ENCODE measurements at places on chromosomes 3 and 15.

GRCh38 chr15:55873024-55873720 lies 120.2 kb downstream of the NEDD4 start:
- no peak for DNase-seq

DNA sequence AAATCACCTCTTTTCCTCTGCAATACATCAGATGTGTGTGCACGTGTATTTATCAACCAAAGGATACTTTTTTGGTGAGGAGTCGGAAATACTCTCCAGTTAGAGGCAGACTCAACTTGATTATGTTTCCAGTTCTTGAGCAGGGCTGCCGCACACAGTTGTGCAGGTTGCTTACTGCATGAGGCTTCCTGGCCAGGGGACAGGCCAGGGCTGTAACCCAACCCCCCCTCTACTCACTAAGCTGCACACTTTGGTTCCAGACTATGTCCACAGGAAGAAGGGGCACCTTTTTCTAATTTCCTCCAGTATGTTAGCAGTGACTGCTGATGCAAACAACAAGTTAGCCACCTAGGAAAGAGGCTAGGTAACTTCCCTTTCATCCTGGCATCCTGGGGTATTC lies 476.9 kb upstream of the TBL1XR1 start:
- DNase-seq: no peak

DNA sequence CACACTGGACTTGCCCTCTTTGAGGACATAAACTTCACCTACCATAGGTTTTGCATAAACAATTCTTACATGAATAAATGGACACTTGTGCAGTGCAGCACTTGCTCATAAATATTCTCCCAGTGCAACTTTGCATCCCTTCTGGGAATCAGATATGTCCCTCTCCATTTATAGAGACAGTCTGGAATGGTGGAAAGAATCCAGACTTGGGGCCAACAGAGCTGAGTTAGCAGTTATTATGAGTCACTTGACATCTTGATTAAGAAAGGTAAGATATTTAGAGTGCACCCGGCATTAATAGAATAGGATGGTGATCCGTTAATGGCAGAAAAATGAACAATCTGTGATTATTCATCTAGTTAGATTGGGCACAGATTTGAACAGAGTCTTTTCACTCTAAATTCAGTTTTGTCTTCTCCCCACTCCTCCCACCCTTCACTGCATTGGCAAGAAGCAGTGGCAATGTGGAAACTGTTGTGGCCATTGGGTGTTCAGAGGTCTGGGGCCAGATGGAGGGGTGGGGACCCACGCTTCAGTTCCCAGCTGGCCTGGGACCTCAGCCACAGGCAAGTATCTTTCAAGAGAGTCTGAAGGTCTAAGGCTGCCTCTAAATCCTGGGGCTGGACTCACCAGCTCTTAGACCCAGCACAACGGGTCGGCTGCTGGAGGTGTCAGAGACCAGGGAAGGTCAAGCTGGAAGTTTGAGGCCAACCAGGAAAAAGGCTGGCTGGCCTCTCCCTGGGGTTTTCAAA lies 58.9 kb upstream of the KY start:
- DNase-seq: no peak

DNA sequence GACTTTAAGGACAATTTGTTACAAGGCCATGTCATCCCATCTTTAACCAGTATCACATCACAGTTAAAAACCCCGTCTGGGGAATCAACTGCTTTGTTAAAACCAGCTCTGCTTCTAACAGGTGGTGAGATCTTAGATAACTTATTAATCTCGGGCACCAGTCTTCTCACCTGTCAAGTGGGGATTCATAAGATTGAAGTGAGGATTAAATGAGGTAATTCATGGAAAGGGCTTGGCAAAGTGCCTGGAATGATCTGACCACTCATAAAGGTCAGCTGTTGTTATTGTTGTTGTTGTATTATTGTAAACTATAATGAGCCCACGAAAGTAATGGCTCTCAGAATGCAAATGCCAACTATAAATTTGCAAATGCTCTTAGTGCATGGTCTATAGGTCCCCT lies 30.1 kb upstream of the SLC24A5 start:
- DNase-seq: no peak

DNA sequence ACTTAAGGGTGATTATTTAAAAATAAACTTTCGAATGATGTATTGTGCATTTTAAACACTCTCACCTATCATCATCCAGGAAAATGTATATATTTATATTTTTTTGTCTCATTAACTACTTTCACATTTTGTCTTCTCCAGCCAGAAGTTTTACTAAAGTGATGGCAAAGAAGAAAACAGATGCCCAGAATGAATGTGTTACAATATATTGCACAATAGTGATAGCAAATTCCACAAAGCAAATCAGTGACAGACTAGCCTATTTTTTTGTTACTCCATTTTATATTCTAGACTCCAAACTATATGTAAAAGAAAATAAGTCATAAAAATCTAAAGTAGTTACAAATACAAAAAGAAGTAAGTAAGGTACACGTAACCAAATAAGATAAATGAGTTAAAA lies 414.7 kb downstream of the EPHA3 start:
- DNase-seq: no peak

DNA sequence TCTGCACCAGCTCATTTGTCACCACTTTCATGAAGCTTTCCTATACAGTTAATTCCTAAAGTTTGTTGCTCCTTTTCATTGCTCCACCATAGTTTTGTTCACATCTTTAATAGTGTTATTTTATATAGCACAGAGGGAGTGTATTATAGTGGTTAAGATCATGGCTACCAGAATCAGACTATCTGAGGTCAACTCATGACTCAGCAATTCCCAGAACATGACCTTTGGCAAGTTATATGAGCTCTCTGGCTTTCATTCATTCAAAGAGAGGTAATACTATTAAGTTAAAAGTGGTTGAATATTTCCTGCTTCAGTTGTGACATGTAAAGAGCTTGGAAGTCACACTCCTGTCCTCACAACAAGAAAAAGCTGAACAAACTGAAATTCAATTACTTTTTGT lies 1073.5 kb downstream of the NAALADL2 start:
- no peak for DNase-seq

DNA sequence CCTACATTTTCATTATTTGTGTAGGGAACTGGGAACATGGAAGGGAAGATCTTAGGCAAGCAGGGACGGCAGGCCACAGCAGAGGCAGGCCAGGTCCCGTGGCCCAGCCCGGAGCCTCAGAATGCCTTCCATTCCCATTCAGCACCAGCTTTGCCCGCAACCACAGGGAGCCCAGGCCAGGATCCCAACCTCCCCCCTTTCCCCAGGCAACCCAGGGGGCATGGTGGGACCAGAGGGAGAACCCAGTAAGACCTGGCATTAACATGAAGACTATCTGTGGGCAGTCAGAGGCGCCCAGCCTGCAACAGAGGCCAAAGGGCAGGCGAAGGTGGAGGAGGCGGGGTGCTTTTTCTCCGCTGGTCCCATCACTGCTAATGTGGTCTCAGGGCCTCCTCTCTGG lies 135.6 kb downstream of the TPRA1 start:
- no peak for DNase-seq

- DNase-seq: no peak
Observed at GRCh38 chr3:54177816-54178215, 55.5 kb downstream of the CACNA2D3 start.

DNA sequence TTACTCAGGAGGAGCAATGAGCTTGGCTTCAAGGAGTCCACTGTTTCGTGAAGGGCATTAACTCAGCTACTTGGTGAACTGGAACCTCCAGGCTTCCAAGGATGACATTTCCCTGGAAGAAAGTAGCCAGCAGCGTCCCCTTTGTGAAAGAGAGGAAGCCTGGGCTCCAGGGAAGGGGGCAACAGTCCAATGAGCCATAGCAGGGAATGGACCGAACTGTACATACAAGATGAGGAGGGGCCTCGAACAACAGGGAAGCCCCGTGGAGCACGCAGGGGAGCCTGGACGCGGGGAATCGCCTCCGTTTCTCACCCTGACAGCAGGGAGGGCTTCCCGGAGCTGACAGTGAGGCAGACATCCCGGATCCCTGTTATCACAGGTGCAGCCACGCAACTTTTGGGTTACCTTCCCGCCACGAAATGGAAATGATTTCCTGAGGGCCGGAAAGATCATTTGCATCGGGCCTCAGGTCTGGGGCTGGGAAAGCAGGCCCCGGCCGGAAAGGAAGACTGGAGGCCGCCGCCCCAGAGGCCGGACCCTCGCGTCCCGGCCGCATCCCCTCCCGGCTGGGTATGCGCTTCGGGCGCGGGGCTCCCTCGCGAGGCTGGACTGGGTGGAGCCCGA lies 475 bp upstream of the SPINT1 start:
- no peak for DNase-seq

DNA sequence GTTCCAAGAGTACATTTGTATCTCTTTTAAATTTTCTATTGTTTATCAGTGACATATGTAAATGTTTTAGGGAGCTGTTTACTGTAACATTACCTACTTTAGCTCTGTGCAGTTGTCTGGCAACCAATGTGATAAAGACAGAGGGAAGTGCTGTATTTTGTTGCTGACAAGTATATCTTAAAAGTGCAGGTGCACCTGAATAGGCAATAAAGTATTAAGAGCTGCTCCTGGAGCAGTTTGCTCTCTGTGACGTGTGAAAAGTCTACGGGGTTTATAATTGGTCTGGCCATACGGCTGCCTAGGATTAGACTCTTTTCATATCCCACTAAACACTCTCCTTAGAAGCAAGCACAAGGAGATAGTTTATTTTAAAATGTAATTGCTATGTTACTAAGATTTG lies 178.3 kb downstream of the IGF1R start:
- no peak for DNase-seq

Measured in activated CD4-positive, alpha-beta T cell treated with anti-CD3 and anti-CD28 coated beads, Interleukin-2, Interleukin-6, amounts not matched to agents 100 ng/mL and 50 ng/mL, durations not matched to agents 16 hours and 8 hours (primary cell).